ENCODE measurements at places on chromosomes 16 and 17.
A peak's percentile ranks its signal among the peaks of the same experiment; 100 is the strongest.

DNA sequence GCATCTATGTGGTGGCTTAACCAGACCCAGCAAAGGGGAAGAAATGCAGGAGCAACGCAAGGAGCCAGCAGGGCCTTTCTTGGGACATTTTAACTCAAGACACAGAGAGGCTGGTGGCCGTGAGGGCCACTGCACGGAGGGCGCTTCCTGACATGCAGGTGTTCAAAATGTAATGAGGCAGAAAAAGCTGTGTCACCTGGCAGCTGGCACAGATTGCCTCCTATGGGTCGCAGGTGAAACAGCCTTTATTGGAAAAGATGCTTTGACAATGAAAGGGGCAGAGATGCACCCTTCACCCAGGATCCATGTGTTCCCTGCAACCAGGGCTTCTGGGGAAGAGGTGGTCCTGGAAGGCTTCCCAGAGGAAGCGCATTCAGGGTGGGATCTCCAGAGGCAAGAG is 219.3 kb downstream of the XYLT1 start:
- DNase-seq, result no peak

DNA sequence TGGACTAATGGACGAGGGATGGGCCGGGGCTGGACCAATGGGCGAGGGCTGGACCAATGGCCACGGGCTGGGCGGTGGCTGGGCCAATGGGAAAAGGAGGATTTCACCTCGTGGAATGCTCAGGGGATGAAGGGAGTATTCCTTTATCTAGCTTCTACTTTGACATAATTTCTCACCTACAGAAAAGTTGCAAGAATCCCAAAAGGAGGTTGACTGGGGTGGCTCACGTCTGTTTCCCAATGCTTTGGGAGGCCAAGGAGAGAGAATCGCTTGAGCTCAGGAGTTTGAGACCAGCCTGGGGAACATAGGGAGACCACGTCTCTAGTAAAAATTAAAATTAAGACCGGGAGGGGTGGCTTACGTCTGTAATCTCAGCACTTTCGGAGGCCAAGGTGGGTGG is 5.7 kb upstream of the FLYWCH1 start:
- no peak for DNase-seq

DNA sequence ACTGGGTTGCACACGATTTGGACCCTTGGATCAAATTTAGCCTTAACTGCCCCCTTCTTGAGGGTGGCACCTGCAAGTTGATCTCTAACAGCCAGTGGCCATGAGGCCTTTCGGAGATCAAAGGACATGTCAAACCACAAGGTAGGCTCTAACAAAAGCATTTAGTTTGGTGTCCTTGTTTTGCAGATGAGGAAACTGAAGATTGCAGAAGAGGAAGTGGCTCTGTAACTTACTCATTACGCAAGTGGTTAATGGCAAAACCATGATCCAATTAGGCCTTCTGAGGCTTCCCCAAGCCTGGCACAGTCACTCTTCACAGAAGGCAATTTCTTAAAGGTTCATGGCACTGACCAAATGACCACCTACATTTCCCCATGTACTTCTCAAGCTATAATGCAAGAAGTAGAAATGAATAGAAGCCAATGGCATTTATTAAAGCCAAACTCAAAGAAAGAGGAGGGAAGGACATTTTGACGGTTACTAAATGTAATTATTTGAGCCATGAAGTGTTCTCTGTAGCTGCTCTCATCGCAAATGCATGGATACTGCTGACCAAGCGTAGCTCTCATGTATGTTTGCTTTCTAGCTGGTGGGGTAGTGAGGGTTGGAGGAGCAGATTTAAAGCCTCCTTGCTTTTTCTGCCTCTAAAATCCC is 32.8 kb upstream of the ABCC12 start:
- DNase-seq, result peak; percentile 73

DNA sequence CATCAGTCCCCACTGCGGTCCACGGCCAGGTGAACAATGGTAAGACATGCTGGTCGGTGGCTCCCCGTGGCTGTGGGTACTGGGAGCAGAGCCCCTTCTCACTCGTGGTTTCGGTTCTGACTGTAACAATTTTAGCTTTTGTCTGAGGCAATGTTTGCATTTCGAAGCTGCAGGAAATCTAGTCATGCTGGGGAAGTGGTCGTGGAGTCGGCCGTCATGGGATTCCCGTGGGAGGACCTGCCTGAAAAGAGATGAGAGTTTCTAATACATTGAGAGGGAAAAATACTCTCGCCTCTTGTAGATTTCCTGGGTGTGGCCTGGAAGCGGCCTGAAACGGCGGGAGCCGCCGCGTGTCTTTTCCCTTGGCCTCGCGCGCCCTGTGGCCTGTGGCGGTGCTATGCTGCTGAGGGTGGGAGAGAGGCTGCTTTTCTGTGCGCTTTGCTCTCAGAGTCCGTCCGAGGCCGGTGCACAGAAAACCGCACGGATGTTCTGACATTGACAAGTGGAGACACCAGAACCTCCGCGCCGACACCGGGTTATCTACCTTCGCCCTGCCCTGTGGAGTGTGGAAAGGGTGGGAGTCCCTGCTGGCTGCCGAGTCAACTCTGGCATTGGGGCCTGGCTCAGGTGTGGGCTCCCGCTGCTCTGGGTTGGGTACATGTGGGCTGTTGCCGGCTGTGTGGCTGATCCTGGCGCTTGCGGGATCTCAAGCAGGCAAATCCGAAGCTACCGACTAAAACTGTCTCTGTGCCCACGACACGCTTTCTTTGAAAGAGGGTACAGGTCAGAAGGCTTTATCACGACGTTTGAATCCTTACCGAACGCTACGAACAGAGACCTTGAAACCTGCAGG is 60.8 kb downstream of the WDR45B start:
- peak; percentile 42 for DNase-seq

GRCh38 chr17:58264407-58265103 is 16.2 kb downstream of the MPO start:
- DNase-seq, result no peak

- peak; percentile 86 for DNase-seq
Observed at GRCh38 chr16:30628628-30629540, 18.7 kb upstream of the ZNF689 start.
